CD8-positive, alpha-beta memory T cell (primary cell): ENCODE measurements at places on chromosomes 11 and 22. TPM values are rescaled to one million over a fixed set of nuclear protein-coding genes. Genes with fewer than 3 reads are reported as not detected.

DNA sequence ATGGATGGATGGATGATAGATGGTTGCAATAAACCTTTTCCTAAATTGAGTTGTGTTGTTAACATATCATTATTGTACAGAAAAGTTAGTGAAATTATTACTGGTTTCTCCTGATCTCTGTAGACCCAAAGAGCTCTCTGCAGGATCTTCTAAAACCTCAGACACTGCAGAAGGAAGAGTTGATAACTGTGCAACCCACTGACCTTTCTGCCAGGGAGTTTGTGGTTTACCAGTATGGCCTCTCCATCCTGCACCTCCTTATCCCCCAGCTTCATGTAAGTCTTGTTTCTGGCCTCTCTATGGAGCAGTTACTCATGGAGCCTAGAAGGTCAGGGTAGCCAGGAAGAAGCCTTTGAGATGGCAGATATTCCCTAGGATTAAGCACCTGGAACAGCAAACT is 45.6 kb downstream of the BTG4 start:
- no peak for DNase-seq
- H3K27me3 ChIP-seq: no peaks in the 10 kb centered on the region

DNA sequence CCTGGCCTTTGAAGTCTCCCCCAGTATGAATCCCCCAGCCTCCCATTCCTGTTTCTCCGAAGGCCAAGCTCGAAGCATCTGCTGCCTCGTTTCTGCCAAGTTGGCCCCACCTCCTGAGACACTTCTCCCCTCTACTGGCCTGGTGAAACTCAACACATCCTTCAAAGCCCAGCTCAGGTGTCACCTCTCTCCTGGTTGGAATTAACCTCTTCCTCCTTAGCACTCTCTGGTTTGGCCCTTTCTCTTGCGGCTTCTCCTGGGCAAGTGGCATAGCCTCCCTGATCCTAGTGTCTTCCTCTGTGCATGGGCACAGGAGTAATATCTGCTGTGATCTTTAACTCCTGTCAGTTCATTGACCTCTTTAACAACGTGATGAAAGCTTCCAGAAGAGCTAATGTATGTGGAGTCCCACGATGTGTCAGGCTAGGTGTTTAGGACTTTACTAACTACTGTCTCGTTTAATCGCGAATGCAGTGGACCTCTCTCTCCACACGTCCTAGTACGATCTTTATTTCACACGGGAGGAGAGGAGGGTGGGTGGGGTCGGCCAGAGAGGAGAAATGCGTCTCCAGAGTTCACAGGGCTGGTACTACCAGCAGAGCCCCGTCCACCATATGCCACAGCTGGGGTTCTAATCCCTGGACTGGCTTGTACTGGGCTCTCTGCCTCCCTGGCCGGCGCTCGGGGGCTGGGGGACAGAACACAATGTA is 826 bp upstream of the PTPRJ start:
- H3K27ac ChIP-seq: no peak overlapping the region
- DNase-seq: no peak
- no peaks in the 10 kb centered on the region for H3K36me3 ChIP-seq
- H3K27me3 ChIP-seq: no peaks in the 10 kb centered on the region
- no peak overlapping the region for H3K4me3 ChIP-seq
- H3K4me1 ChIP-seq: peaks cover 34% of the 10 kb centered on the region

DNA sequence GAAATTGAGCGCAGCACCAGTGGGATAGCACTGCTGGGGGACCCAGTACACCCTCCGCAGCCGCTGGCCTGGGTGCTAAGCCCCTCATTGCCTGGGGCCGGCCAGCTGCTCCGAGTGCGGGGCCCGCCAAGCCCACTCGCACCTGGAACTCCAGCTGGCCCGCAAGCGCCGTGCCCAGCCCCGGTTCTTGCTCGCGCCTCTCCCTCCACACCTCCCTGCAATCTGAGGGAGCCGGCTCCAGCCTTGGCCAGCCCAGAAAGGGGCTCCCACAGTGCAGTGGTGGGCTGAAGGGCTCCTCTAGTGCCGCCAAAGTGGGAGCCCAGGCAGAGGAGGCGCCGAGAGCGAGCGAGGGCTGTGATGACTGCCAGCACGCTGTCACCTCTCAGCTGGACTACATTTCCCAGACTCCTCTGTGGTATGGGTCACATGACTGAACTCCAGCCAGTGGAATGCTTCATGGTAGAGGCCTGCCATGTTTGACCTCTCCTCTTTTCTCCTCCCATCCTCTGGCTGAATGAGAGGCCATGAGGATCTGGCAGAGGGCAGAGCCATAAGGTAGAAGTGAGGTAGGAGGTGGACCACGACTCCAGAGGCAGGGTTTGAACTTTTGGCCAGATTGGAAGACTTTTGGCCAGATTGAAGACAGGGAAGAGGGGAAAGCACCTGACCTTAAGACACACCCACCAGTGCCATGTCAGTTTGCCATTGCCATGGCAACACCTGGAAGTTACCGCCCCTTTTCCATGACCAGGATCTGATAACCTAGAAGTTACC is 6.2 kb downstream of the MRGPRD start:
- H3K36me3 ChIP-seq: no peaks in the 10 kb centered on the region
- H3K4me3 ChIP-seq: no peak overlapping the region
- H3K4me1 ChIP-seq: no peaks in the 10 kb centered on the region
- H3K27ac ChIP-seq: no peak overlapping the region

DNA sequence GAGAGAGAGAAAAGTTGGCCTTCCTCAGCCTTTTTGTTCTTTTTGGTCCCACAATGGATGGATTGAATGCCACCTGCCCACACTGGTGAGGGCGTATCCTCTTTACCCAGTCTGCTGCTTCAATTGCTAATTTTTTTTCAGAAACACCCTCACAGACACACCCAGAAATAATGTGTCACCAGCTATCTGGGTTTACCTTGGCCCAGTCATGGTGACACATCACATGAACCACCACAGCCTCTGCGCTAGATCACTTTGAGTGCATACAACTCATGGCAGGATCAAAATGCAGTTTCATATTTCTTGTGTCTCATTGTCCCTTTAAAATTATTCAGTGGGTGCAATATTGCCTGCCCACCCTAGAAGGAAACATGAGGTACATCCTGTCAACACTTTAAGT is 63.3 kb downstream of the ADAMTS15 start:
- no peaks in the 10 kb centered on the region for H3K36me3 ChIP-seq
- H3K27me3 ChIP-seq: no peaks in the 10 kb centered on the region
- no peak for DNase-seq
- H3K27ac ChIP-seq: no peak overlapping the region

The OR52H1 gene
- polyA plus RNA-seq: not detected

The MRGPRX3 gene
- polyA plus RNA-seq: not detected

The PAMR1 gene
- not detected for polyA plus RNA-seq
